Fibroblast of skin of right biceps (primary cell): ENCODE measurements at places on chromosomes 1 and 21.

DNA sequence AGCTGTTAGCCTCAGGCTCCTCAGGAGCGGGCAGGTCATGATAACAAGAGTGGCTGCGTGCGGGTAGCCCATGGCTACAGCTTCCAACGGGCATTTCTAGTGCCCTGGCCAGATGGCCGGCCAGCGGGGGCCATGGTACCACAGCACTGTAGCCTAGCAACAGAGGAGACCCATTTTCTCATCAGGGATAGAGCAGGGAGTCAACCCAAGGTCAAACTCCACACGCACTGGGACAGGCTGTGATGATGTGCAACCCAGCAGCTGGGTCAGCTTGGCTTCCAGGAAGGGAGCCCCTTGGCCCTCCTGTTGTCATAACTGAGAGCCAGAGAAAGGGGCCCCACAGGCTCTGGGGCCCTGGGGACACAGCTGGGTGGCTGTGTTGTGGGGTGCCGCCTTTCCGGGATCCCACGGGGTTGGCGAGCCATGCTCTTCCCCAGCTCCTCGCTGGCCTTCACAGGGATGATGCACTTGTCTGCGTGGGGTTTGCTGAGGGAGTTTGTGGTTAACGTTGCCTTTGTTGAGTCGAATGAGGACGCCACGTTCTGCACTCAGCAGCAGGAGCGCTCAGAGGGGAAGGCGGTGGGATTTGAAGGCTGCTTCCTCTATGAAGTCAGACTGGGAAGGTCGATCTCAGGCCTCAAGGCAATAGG, 46.3 kb downstream of the COL18A1 start:
- DNase-seq = no peak

DNA sequence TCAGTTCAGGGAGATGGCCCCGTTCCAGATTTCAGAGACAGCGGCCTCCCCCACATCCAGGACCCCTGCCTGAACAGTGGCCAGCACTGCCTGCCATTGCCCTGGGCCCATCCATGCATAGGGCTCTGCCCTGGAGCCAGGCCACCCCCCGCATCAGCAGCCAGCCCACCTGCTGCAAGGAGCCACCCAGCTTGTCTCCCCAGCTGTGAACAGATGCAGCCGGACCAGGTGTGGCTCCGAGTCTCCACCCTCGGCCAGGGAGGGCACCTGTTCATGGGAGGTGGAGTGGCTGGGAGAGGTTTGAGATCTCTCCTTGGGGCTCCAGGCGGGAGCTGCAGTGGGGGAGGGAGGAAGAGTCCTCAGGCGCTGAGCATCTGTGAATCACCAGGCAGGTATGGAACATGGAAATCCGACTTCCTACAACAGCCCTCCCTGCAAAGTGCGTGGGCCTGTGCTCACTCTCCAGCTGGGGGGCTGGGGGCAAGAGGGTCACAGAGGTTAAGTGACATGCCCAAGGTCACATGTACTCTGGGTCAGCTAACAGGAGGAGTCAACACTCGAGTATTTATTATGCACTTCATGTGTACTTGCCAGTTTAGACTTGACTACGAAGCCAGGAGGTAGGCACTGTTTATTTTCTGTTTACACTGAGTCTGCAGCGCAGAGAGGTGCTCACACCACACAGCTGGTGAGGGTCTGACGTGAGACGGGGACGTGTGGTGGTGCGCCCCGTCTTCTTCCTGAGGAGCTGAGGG, 4.8 kb upstream of the HES5 start:
- peak; percentile 72 for DNase-seq

DNA sequence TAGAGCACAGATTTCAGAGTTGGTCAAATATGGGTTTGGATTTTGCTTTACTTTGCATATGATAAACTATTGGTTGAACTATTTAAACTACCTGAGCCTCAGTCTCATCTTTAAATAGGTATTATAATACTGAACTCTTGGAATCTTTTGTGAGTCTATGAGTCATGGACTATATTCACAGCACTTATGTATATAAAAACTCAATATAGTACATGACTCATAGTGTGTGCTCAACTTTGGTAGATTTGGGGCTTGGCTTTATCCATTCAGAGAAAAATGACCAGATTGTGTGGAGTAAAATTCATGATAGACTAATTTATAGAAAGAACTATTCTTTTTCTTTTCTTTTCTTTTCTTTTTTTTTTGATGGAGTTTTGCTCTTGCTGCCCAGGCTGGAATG, 28.7 kb downstream of the FCRL3 start:
- no peak for DNase-seq

DNA sequence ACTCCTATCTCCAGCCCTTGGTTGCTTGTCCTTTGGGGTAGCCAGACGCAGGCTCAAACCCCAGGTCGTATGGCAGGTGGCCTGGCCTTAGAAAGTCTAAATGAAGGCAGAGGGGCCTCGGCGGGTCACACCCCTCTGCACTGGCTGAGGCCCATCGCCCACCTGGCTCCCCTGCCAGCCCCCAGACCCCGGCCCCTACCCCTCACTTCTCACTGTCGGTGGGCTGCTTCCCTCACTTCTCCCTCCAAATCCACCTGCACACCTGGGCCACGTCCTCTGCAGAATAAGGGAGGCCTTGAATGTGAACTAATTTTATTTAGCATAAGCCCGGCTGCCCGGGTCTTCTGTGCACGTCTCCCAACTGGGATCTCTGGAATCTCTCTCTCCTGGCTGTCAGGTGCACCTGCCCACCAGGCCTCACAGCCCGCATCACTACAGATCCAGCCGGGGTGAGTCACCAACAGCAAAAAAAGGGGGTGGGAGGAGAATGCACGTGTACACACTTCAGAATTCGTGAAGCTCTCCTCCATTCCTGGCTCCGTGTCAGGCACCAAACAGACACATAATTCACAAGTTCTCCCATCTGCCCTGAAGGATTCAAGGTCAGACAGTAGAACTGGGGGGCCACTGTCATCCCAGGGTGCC, 107.5 kb upstream of the SIM2 start:
- DNase-seq = no peak

DNA sequence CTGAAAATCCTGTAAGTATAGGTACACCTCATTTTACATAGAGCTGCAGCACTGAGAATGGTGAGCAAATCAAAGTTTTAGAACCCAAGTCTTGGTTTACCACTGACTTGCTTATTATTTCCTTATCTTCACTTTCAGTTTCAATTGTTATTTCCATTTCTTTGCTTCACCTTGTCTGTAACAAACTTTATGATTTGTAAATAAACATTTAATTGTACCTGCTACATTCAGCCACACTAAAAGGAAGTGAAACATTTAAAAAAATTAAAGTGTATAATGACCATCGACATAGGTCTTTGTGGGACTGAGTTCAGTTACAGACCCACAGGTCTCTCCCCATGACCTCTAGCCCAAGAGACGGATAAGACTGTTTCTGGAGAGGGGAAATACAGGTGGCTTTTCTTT, 34.4 kb downstream of the LGR6 start:
- no peak for DNase-seq

- peak; percentile 98 for DNase-seq
Measured at GRCh38 chr21:35197992-35198431, 148.9 kb upstream of the RUNX1 start.

DNA sequence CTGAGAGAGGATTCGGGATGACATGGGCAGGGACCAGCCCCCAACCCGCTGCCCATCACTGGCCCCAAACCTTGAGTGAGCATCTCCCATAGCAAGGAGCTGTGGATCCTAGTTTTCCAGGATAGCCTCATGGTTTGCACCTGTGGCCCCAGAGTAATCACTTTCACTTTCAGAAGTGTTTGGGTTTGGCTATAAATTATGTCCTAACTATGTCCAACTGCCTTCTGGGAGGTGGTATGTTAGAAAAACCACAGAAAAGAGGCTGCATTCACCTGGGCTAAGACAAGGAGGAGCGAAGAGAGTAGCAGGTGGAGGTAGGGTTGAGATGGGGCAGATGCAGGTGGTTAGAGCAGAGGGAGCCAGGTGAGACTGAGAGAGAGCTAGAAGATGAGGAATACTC, 19.4 kb upstream of the CLIC6 start:
- DNase-seq = no peak

DNA sequence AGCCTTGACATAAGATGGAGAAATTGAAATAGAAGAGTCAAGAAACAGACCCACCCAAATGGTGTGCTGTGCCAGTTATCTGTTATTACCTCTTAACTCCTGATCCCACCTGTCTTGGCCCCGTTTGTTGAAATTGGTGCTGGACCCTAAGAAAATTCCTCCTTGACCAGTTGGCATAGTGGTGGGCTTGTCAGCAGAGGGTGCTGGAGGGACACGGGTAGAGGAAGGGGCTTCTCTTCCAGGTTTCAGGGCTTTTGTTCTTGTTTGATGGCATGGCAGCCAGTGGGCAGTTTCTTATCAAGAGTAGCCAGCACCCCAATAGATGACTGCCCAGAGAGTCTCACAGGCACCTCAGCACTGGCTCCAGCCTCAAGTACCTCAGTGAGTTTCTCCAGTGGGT, 51.6 kb downstream of the PCBP3 start:
- no peak for DNase-seq

DNA sequence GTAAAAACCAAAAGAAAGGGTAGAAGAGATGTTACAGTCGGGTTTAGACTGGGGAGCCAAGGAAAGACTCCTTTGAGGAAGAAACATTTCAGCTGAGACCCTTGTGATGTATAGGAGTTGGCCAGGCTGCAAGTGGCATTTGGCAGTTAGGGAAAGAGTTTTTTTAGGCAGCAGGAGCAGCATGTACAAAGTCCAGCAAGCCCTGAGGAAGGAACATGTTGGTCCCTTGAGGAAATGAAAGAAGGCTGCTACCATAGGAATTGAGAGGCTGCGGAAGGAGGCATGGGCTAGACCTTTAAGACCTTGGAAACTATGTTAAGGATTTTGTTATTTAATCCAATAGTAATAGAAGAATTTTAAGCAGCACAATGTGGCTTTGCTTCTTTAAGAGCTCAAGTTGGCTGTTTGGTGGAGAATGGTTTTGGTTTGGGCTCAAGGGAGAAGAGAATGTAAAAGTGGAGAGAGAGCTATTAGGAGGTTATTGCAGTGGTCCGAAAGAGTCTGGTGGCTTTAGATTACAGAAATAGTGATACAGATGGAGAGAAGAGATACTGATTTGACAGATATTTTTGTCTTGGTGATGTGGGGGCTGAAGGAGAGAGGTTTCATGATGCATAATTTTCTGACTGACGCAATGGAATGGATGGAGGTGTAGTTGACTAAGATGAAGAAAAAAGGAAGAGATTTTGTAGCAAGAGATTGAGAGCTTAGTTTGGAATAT, 26.6 kb downstream of the SMAP2 start:
- DNase-seq = no peak

GRCh38 chr21:32626621-32627196, 14.5 kb upstream of the CFAP298 start:
- peak; percentile 45 for DNase-seq

DNA sequence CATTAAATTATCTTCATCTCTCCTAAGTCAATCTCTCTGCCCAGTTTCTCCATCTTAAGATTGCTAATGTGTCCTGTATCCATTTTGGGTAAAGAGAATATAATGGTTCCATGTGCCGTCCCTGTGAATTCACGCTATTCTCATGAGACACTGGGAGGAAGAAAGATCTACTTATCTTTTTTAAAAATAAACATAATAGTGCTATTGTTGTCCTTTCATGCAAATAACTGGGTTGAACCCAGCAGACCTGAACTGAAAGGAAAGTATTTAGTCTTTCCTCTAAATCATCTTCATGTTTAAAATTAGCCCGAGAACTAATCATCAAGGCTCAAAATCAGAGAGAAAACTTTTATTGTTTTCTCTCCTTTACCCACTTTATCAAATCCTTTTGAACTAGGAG, 22.4 kb downstream of the SLAMF1 start:
- DNase-seq = no peak

- no peak for DNase-seq
Measured at GRCh38 chr1:229368347-229368746, 25.5 kb upstream of the CCSAP start.

DNA sequence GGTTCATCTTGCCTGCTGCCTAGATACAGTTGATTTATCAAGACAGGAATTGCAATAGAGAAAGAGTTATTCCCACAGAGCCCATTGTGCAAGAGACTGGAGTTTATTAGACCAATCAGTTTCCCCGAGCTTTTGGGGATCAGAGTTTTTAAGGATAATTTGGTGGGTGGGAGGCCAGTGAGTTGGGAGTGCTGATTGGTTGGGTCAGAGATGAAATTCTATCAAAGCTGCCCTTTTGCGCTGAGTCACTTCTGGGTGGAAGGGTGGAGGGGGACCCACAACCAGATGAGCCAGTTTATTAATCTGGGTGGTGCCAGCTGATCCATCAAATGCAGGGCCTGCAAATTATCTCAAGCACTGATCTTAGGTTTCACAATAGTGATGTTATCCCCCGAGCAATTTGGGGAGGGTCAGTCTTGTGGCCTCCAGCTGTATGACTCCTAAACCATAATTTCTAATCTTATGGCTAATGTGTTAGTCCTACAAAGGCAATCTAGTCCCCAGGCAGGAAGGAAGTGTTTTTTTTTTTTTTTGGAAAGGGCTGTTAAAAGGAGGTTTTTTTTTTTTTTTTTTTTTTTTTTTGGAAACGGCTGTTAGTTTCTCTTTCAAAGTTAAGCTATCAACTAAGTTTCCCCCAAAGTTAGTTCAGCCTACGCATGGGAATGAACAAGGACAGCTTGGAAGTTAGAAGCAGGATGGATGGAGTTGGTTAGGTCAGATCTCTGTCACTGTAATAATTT, 7.4 kb downstream of the SLC16A4 start:
- no peak for DNase-seq

GRCh38 chr1:160642281-160642644, 4.6 kb downstream of the SLAMF1 start:
- DNase-seq = no peak

DNA sequence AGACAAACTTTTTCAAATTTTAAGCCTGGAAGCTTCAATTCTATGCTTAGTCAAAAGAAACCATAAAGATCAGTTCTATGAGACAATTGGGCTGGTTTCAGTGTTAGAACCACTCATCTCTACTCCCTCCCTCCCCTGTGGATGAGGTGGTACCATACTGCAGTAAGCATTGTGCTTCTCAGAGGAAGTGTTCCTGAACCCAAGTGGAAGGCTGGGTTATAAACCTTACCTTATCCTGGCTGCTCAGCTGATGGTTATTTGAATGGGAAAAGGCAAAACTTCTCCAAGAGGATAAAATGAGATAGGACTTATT, 34.1 kb upstream of the RGL1 start:
- DNase-seq = no peak

- DNase-seq = no peak
Measured at GRCh38 chr1:5850503-5850902, 141.7 kb downstream of the NPHP4 start.

GRCh38 chr1:11707621-11708276, 16.2 kb downstream of the DRAXIN start:
- no peak for DNase-seq

GRCh38 chr1:55585402-55585792, 370.2 kb upstream of the USP24 start:
- no peak for DNase-seq

GRCh38 chr1:33698361-33699035, 165.4 kb upstream of the HMGB4 start:
- DNase-seq = no peak

DNA sequence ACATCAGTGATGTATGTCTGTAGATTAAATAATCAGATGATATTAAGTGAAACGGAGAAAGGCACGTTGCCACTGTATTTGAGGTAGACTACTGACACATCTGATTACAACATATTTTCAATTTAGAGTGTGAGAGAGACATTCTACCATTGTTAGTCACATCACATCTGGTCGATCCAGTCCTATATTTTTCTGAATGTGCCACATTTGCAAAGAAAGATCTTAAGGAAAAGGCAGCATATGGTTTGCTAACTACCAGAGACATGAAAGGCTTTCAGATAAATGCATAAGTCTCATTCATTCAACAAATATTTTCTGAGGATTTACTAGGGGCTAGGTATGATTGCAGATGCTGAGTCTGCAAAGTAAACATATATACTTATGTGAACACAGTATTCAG, 114.3 kb upstream of the RUNX1 start:
- DNase-seq = peak; percentile 65
